ENCODE measurements at places on chromosomes 12 and 14.

DNA sequence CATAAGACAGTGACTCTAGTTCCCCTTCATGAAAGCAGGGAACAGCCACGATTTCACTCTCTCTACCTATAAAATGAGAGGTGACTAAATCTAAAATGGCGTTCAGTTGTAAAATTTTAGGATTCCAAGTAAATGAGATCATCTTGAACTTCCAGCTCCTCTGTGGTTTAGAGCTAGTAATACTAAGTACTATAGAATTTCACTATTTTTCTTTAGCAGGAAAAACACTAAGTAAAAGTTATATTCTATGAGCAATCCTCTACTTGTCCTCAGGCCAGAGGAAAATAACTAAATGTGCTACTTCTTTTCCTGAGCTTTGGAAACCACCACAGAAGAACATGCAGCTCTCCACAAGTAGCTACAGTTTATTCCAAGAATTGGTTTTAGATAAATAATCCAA lies 55.6 kb downstream of the NIN start:
- no peak for DNase-seq

DNA sequence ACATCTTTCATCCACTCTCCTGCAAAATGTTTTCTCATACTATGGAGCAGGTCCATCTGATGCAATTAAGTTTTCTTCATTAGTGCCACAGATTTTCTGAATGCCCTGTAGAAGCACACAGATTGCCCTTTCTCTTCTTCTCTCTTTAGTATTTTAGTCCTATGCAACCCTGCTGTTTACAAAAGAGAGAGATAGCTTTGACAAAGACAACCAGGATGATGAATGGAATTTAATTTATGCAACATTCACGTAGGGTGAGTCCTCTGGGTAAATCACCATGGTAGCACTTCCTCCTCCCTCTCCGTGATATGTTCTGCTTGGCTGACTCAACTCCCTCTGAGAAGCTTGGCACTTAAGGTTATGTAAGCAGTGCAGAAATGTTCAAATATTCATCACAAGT lies 400.9 kb upstream of the PDE3A start:
- no peak for DNase-seq

DNA sequence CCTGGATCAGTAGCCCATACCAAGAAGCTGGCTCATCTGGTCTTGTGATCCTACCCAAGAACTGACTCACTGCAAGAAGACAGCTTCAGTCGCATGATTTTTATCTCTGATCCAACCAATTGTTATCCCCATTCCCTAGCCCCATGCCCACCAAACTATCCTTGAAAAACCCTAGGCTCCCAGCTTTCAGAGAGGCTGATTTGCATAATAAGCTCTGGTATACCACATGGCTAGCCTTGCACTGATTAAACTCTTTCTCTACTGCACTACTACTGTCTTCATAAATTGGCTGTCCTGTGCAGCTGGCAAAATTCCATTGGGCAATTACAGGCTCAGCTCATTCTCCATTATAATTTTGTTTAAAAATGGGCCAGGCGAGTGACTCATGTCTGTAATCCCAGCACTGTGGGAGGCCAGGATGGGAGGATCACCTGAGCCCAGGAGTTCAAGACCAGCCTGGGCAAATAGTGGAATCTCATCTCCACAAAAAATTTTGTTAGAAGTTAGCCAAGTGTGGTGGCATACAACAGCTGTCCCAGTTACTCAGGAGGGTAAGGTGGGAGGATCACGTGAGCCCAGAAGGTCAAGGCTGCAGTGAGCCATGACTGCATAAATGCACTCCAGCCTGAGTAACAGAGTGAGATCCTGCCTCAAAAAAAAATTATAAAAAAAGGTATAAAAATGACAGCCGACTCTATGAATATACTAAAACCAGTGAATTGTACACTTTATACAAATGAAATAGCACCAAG lies 76.7 kb upstream of the EIF5 start:
- no peak for DNase-seq

GRCh38 chr14:81555684-81556083 lies 22.0 kb upstream of the SEL1L start:
- DNase-seq, result no peak

DNA sequence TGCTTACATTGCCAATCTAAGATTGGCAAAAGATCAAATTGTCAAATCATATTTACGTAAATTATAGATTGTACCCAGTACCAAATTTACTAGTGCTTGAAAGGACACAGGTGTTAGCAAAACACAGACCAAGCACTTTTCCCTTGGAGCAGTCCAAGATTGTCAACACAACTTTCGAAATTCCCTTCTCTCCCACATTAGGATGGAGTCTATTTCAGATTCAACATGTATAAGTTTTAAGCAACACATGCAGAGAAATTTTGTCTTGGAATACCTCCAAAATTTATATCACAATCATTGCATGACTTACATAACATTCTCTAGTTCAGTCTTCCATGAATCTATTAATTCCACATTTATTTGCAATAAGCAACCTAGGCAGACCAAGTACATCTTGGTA lies 74.9 kb upstream of the SLCO1C1 start:
- DNase-seq, result no peak
